ENCODE measurements at places on chromosomes 5 and 9.

DNA sequence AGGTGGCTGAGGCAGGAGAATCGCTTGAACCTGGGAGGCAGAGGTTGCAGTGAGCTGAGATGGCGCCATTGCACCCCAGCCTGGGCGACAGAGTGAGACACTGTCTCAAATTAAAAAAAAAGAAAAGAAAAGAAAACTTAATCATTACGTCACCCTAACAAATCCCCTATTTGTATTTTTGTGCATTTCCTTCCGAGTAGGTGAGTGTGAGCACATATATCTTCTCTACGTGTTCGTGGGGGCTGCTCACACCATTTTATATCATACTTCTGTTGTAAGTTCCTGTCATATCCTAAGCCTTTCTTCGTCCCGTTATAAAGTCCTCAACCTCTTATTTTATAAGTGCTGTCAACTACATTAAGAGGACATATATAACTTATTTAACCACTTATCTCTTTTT lies 41.9 kb upstream of the GRHPR start:
- DNase-seq: no peak

GRCh38 chr5:158255609-158256008 lies 396.7 kb upstream of the CLINT1 start:
- DNase-seq: no peak

DNA sequence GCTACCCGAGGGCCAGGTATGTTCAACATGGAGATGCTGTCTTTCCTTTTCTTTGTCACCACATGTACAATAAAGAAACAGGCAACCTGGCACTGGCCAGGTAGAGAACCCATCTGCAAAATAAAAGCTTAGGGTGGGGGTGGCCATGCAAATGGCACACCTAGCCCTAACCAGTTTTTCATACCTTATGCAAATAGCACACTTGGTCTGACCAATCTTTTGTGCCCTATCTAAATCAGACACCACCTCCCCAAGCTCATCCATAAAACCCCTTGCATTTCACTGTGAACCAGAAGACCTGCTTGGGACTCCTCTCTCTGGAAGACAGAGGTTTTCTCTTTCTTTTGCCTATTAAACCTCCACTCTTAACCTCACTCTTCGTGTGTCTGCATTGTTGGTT lies 33.9 kb downstream of the JAKMIP2 start:
- no peak for DNase-seq

GRCh38 chr9:137630126-137630525 lies 11.3 kb downstream of the EHMT1 start:
- no peak for DNase-seq

- peak; percentile 22 for DNase-seq
Observed at GRCh38 chr5:157860898-157861890, 2.2 kb upstream of the CLINT1 start.

Measured in stimulated activated CD4-positive, alpha-beta T cell treated with anti-CD3 and anti-CD28 coated beads, Interleukin-1b, Interleukin-23, amount 100 ng/mL, for 48 hours (primary cell).